ENCODE measurements at places on chromosomes 1 and 21. TPM values are rescaled to one million over a fixed set of nuclear protein-coding genes. Genes with fewer than 3 reads are reported as not detected.

Gene TBX19
- total RNA-seq: 0.41 TPM

Gene PRDM16
- 1.6 TPM for total RNA-seq

Gene DNASE2B
- total RNA-seq: not detected

Gene FCN3
- total RNA-seq: not detected

Gene SLC35E2B
- 54.6 TPM for total RNA-seq

Gene TUT4
- total RNA-seq: 130 TPM

Gene LAX1
- total RNA-seq: not detected

Gene DMRTA2
- total RNA-seq: 1.2 TPM

Gene SLC35D1
- total RNA-seq: 9.4 TPM

Gene SPATA21
- not detected for total RNA-seq
